ENCODE measurements at places on chromosomes 2 and 18.

- DNase-seq = no peak
- peak overlapping the region; percentile 35 for H3K4me3 ChIP-seq
- peaks cover 71% of the 10 kb centered on the region for H3K4me1 ChIP-seq
- no peaks in the 10 kb centered on the region for H3K27me3 ChIP-seq
Observed at GRCh38 chr2:98759338-98759737, 28.4 kb upstream of the MGAT4A start.

DNA sequence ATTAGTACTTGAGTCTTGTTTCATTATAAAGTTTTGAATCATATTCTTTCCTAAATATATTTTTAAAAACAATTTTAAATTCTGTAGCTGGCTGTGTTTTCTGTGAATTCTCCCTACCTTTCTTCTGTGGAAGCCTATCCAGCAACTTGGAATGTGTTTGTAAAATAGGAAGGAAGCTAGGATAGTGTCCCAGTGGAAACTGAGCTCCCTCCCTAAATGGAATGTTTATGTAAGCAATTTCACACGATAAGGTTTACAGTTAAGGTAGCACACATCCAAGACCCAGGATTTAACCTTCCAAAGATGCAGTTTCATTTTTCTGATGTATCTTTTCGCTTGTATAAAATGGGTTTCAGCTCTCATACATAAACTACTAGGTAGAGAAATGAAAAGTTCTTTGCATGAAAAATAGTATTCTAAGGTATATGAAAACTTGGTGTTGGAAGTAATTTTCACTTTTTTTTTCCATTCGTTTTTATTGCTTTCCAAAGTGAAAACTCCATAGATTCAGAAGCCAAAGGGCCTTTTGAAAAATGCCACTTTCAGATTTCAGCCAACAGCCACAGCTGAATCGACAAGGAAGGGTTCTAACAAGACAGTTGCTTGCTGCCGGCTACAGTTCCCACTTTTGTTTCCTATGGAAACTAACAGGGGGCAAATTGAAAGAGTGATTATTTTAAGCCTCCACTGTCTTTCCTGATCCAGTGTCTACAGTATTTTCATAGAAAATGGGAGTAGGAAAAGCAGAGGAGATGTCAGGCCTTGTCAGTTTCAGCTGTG lies 405.1 kb upstream of the POU3F3 start:
- DNase-seq = no peak
- H3K4me3 ChIP-seq = no peak overlapping the region
- H3K27ac ChIP-seq = no peak overlapping the region
- peaks cover 13% of the 10 kb centered on the region for H3K4me1 ChIP-seq
- H3K36me3 ChIP-seq = no peaks in the 10 kb centered on the region

GRCh38 chr2:203820969-203821368 lies 46.6 kb upstream of the CTLA4 start:
- no peaks in the 10 kb centered on the region for H3K36me3 ChIP-seq
- no peak for DNase-seq
- no peak overlapping the region for H3K27ac ChIP-seq
- H3K4me3 ChIP-seq = no peak overlapping the region

DNA sequence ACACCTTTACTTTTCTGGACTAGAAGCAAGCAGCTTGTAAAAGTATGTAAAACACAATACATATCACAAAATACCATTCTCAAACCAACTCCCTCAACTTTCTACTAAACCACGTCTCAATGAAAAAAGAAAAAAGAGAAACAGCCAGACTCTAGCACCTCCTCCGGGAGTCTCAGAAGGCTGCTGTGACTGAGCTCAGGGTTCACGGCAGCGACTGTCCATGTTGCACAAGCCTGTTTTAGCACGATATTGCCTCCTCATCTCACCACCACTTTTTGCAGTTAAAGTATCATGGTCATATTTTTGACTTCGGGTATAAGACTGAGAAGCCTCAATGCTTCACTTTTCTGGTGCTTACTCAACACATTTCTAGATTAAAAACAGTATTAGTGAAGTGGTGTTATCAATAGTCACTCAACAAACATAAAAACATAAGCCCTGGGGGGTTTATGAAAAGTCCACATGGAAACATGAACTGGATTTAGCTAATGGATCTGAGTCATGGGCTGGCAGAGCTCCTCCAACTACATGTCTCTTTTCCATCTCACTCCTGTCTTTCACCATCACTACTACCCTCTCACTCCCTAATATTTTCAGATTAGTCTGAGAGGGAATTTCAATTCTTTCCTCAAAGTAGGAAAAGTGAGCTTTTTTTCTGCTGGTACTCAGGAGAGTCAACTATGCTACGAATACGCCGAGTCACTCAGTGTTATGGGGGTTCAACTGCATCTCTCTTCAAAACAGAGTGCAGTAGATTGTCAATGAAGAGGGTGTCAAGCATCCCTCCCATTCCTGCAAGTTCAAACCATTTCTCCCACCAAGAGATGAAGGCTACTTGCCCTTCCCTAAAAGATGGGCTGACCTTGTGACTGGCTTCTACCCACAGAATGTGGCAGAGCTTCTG lies 113.7 kb downstream of the OSR1 start:
- DNase-seq = no peak
- no peaks in the 10 kb centered on the region for H3K27me3 ChIP-seq
- H3K4me3 ChIP-seq = no peak overlapping the region
- H3K36me3 ChIP-seq = no peaks in the 10 kb centered on the region

- no peak overlapping the region for H3K4me3 ChIP-seq
- no peak overlapping the region for H3K27ac ChIP-seq
- no peak for DNase-seq
- H3K4me1 ChIP-seq = no peaks in the 10 kb centered on the region
- peaks cover 6% of the 10 kb centered on the region for H3K27me3 ChIP-seq
- H3K36me3 ChIP-seq = no peaks in the 10 kb centered on the region
Observed at GRCh38 chr2:113105047-113105785, 22.2 kb upstream of the IL1RN start.

- DNase-seq = no peak
- H3K27ac ChIP-seq = no peak overlapping the region
- H3K4me1 ChIP-seq = peaks cover 42% of the 10 kb centered on the region
- no peaks in the 10 kb centered on the region for H3K27me3 ChIP-seq
- no peak overlapping the region for H3K4me3 ChIP-seq
- no peaks in the 10 kb centered on the region for H3K36me3 ChIP-seq
Observed at GRCh38 chr2:136250131-136250530, 132.2 kb upstream of the CXCR4 start.

DNA sequence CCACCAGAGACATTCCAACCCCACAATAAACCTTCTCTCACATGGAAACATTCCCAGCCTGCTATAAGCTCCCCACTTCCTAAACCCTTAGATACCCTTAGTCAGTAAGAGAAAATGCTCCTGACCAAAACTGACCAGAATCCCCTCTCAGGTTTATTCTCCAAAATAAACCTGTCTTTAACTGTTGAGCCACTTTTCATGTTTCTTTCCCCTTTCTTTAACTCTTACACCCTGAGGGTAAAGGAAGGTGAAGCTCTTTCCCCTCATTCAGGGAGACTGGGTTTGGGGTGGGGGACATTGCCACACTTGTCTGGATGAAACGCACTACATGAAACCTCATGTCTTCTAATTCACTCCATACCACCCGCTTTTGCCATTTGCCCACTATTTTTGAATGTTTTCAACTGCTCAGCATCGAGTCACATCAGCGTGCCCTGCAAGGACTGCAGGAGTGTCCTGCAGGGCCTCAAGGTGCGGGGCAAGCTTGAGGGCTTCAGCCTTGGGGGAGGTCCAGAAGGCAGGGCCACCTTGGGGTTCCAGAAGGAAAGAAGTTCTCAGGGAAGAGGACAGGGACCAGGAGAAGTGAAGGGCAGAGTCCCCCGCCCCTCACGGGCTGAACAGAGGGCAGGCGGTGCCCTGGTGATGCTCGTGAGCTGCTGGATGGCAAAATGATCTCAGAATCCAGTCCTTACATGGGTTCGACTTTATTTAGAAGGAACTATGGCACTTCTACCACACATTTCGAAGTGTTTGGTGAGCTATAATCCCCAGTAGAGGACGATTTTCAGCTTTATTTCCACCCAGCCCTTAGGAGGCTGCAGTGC lies 4.2 kb upstream of the SP140L start:
- DNase-seq = no peak
- no peaks in the 10 kb centered on the region for H3K27me3 ChIP-seq
- H3K4me1 ChIP-seq = peaks cover 91% of the 10 kb centered on the region
- H3K36me3 ChIP-seq = peaks cover 2% of the 10 kb centered on the region
- no peak overlapping the region for H3K4me3 ChIP-seq

DNA sequence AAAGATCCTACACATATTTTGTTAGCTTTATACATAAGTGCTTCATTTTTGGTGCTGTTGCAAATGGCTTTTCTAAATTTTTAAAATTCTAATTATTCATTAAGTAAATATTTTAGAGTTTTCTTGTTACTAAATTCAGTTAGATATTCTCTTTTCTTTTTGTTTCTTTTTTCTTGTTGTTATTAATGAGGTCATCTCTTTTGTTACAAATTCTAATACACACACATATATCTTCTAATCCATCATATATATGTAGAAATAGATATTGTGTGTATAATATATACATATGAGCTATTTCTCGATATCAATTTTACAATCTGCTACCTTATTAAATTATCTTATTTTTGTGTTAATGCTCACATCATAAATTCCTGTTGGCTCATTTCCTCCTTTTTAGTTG lies 255.9 kb downstream of the GALR1 start:
- DNase-seq = no peak
- no peaks in the 10 kb centered on the region for H3K4me1 ChIP-seq
- H3K27ac ChIP-seq = no peak overlapping the region
- H3K36me3 ChIP-seq = no peaks in the 10 kb centered on the region
- H3K27me3 ChIP-seq = no peaks in the 10 kb centered on the region

DNA sequence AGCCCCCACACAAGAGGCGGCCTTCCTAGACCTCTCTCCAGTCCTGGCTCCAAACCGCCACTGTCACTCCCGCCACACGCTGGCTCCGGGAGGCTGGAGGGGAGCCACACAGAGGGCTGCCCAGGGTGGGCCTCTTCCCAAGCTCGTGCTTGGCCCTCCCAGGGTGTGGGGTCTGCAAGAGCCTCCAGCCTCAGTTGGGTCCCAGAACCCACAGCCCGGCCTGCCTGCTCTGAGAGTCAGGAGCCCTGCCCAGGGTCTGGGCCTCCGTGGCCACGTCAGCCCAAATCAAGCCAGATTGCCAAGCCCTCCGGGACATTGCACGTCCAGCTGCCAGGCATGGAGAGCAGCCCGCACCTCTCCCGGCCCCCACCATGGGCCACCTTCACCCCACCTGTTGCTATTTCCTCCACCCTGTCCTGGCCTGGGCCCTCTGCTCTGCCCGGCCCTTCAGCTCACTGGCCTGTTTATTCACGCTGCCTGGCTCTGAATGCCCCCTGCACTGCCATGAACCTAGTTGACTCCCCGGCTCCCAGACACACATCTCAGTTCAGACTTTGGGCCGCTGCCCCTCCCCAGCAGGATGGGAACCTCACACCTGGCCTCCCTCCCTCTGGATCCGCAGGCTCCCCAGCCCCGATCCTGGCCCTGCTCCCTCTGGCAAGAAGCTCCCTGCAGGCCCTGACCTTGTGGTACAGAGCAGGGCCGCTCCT lies 61.0 kb downstream of the BIN1 start:
- peak; percentile 15 for DNase-seq
- no peaks in the 10 kb centered on the region for H3K36me3 ChIP-seq
- H3K27ac ChIP-seq = no peak overlapping the region
- H3K27me3 ChIP-seq = no peaks in the 10 kb centered on the region

DNA sequence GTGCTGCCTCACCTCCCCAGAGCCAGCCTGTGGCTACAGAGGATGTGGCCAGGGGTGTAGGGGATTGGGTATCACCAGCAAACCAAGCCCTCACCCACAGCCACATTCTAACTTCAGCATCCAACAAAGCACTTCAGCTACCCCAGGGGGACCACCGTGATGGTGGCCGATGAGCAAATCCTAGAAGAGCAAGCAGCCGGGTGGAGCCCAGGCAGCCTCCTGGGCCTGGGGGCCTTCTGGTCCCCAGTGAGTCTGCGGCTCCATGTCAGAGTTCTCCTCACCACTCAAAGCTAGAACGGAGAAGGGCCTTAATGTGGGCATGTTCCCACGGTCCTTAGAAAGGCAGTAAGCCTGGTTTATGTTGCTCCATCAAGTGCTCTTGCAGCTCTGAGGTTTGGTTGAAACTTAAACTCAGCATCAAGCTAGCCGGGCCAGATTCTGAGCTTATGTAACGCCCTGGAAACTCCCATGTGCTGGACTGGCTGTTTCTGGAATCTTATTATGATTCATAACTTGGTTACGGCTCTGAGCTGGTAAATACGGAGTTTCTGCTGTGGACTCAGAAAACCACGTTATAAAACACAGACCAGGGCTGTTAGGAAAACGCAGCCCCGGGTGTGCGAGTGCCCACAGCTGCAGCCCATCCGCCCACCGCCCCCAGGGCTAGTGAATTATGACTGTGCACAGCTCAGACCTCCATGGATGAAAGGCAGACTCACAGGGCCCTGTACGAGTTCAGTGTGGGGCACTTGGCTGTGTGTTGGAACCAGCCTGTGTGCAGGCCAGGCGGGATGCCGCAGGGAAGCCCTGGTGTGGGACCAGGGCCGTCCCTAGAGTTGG lies 99.8 kb downstream of the SEPTIN10 start:
- peaks cover 7% of the 10 kb centered on the region for H3K4me1 ChIP-seq
- no peak for DNase-seq
- no peaks in the 10 kb centered on the region for H3K36me3 ChIP-seq
- no peaks in the 10 kb centered on the region for H3K27me3 ChIP-seq
- H3K27ac ChIP-seq = no peak overlapping the region

DNA sequence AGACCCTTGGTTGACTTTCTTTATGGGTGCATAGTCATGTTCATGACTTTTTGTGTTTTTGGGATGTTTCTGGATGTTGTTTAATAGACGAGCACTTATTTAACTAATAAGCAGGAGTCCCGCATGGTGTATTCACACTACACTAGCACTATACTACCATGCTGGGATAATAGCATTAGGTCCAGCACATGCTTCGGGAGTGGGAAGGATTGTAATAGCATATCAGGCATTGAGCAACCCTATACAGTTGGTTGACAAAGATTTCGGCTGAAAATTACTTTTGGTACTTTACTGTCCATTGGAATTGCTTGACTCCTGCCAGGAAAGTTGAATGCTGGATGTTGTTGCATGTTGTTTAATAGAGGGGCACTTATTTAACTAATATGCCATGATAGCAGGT lies 2.8 kb downstream of the SH3RF3 start:
- peak overlapping the region; percentile 1 for H3K4me3 ChIP-seq
- H3K27ac ChIP-seq = no peak overlapping the region
- no peak for DNase-seq
- H3K4me1 ChIP-seq = peaks cover 79% of the 10 kb centered on the region

DNA sequence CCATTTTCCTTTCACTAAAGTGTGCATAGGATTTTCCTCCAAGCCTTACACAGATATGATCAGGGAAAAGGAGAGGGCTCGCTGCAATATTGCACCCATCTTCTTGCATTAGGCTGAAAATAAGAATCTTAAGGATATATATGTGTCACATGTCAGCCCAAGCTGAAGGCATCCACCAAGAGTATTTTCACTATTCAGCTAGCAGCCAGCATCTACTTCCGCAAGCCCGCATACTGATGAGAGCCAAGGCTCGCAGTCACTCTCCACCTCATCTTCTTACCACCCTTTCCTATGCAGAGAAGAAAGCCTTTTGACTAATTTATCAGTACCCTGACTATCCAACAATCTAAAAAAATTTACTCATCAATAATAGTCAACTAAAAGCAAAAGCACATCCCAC lies 6.1 kb downstream of the TMEM163 start:
- no peak for DNase-seq
- no peaks in the 10 kb centered on the region for H3K36me3 ChIP-seq
- no peak overlapping the region for H3K4me3 ChIP-seq
- H3K4me1 ChIP-seq = peaks cover 11% of the 10 kb centered on the region
